ENCODE measurements at places on chromosomes 16 and 17.

- DNase-seq, result no peak
Observed at GRCh38 chr16:79047337-79047736, 553.2 kb downstream of the MAF start.

GRCh38 chr16:73887911-73888310 is 408.7 kb upstream of the PSMD7 start:
- DNase-seq, result no peak

DNA sequence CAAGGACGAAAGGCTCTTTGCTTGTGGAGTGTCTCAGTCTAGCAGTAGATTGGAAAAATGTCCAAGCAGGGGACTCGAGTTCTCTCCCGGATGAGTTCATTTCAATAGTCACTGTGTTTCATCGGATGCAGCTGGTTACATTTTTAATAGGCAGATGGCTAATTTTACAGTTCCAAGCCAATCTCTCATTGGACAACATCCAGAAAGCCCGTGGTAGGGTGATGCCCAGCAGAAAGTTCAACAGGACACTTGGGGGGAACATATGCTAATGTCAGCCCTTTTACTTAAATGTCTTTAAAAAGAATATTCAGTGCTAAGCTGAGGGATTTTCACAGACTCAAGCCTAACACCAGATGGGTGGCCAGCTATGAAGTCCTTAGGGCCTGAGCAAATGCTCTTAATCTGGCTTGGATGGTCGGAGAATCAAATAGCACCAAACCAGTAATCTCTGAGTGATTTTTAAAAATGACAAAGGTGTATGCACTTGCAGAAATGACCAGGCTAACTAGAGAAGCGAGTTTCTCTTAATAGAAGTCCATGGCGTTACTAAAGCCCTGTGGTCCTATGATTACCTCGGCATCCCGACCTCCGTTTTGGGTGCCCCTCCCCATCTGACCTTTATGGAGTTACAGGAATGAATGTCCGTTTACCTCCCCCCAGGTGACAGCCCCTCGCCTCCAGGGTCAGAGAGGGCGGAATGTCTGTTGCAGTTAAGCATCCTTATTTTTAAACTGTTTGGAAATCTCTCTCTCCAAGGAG is 289.2 kb upstream of the SALL1 start:
- DNase-seq, result no peak

DNA sequence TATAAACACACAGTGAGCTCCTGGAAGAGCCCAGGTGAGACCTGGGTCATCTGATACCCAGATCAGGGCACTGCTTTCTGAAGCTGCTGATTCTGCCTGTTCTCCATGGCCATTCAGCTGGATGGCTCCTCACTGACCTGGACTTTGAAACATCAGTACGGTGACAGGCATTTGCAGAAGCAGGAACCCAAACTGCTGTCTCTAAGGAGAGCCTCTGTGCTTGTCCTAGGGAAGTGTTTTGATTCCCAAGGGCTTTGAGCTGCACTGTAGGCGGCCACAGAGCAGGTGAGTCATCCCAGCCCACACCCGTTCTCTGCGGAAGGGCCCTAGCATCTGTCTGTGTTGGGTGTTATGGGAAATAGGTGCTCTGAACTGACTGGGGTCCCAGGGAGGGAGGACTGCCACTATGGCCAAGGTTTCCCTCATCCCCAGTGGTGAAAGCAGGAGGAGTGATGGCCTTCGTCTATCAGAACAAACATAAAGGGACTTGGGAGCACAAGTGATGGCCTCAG is 60.7 kb upstream of the ADCY9 start:
- no peak for DNase-seq

DNA sequence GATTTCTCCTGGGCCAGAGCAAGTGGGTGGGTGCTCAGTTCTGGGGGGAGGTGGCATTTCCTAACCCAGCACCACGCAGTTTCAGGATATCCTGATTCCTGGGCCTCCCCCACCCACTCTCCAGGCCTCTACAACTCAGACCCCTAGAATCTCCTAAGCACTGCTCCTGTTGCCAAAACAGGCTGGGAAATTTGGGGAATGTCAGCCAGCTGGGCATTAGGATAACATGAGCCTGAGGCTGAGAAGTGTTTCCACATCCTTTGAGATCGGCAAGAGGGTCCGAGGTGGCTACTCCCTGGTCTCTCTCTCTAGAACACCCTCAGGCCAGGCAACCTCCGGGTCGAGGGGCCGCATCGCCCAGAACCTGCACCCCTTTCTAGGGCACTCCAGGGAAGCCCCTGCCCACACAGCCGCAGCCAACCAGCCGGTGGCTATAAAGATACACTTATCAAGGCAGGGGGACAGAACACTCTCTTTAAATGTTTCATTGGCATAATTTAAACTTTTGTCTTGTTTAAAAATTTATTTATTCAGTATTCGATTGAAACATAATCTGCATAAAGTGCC is 23.6 kb downstream of the TBC1D16 start:
- DNase-seq, result no peak

- DNase-seq, result no peak
Observed at GRCh38 chr16:85582229-85582991, 30.7 kb upstream of the GSE1 start.

GRCh38 chr16:48498769-48499631 is 111.0 kb downstream of the N4BP1 start:
- DNase-seq, result no peak

DNA sequence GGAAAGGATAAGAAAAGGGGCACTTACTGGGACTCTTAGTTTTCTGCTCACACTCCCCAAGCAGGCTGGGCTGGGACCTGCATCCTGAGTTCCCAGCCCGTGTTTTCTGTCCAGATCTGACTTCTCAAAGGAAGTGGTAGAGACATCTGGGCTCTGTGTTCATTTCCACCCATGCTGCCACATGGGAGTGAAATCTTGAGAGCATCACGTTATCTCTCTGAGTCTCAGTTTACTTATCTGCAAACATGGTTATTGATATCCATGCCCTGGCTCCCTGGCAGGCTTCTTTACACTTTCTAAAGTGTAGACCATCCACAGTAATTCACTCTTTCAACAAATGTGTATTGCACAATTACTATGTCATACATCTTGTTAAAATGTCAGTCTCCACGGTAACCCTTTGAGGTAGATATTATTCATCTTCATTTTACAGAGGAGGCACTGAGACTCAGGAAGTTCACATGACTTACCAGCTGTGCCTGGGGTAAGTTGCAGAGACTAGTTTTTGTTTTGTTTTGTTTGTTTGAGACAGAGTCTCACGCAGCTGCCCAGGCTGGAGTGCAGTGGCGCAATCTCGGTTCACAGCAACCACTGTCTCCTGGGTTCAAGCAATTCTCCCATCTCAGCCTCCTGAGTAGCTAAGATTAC is 3.4 kb downstream of the ZNF688 start:
- DNase-seq, result no peak

DNA sequence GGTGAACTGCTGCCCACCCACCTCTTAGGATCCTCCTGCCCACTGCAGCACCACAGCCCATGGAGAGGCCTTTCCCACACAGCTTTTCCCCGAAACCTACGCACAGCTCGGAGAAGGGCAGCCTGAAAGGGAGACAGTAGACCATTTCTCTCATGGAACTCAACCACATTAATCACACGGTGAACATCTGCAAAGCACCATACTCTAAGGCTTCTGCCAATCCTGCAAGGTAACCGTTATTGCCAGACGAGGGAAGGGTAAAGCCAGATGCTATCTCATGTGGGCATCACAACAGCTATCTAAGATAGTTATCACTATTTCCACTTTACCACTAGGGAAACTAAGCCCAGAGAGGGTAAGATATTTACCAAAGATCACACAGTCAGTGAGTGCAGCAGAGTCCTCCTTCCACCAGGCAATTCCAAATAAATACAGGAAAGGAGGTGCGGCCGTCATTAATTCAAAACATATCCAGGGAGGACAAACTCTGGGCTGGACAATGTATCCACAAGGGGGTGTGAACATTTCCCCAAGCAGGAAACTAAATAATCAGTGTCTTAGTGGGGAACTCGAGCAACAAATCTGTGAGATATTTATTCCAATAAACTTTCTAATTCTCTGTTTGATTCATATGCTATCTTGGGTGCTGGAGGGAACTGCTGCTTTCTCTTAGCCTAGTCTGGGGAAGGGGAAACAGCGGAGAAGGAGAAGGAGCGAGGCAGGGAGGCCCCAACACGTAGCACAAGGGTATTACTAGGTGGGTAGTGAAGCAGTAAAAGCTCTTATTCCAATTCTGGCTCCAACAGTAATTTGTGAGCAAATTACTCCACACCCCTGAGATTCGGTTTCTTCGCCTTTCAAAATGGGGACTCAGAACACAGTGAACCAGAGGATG is 723 bp downstream of the TMEM186 start:
- no peak for DNase-seq

- DNase-seq, result no peak
Observed at GRCh38 chr17:31967648-31968047, 30.8 kb downstream of the SUZ12 start.

DNA sequence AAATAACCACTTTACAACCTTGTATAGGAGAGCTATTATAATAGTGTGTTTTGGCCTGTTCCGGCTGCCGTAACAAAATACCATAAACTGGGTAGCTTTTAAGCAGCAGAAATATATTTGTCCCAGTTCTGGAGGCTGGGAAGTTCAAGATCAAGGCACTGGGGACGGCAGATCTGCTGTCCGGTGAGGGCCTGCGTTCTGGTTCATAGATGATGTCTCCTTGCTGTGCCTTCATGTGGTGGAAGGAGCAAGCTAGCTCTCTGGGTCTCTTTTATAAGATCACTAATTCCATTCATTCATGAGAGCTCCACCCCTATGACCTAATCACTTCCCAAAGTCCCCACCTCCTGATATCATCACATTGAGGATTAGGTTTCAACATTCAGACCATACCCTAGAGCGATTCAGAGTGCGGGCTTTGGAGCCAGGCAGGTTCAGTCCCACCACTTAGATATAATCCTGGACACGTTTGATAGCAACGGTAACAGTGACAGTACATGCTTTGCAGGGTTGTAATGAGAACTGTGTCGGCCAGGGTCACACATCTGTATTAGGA is 76.2 kb upstream of the ZFHX3 start:
- DNase-seq, result no peak

DNA sequence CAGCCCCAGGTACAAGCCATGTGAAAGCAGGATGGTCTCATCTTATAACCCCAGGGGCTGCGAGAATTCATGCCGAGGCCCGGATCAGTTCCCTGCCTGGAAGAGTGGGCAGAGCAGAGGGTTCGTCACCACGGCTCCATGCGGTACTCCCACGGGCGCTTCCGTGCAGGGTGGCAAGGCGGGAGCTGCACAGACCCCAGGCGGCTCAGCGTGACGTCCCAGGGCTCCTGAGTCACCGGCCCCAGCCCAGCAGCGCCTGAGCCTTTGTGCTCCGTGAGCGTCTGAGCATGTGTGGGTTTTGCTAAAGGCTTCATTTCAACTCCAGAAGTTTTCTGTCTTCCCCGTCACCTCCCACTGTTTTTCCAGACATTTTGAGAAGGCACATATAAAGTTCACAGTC is 71.2 kb upstream of the CHMP6 start:
- DNase-seq, result no peak

- DNase-seq, result no peak
Observed at GRCh38 chr17:45346216-45347015, 29.6 kb upstream of the MAP3K14 start.

- DNase-seq, result no peak
Observed at GRCh38 chr17:50107790-50108414, 12.8 kb downstream of the PDK2 start.

- DNase-seq, result no peak
Observed at GRCh38 chr16:74842413-74842812, 67.8 kb upstream of the FA2H start.

GRCh38 chr17:32628271-32629044 is 141.7 kb downstream of the CDK5R1 start:
- DNase-seq, result no peak

DNA sequence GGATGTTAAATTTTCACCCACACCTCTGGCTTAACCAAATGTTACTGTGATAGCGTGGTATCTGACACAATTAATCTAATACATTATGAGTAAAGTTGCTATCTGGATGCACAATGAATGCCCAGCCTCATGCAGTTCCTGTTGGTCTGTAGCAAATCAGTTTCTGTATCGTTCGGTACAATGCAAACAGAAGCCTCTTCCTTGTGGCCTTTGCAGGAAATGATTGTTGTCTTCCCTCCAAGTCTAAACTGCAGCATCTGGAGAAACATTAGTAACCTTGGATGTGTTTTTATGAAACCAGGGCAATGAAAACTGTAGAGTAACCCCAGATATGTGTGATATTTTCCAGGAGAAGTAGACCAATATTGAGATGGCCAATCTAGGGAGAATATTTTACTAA is 46.8 kb downstream of the CYB561 start:
- no peak for DNase-seq
